ENCODE measurements at places on chromosomes 3 and 15.

DNA sequence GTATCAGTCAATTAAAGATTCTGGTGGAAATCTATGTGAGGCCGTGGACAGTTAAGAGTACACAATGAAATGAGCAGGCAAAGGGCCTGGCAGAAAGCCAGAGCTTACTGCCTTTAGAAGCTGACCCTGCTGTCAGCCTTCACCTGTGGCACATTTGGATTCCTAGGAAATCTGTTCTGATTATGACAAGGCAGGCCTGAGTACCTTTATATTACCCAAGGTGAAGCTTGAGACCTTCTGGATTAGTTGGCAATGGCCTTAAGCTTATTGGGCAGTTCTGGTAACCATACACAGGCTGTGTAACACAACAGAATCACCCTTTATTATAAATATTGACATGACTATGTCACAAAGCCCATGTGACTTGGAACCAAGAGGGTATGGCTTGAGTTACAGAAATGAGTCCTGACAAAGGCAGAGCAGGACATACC lies 43.2 kb downstream of the NBEAL2 start:
- DNase-seq, result no peak

- no peak for DNase-seq
Observed at GRCh38 chr15:75673426-75674235, 25.9 kb downstream of the SNX33 start.

DNA sequence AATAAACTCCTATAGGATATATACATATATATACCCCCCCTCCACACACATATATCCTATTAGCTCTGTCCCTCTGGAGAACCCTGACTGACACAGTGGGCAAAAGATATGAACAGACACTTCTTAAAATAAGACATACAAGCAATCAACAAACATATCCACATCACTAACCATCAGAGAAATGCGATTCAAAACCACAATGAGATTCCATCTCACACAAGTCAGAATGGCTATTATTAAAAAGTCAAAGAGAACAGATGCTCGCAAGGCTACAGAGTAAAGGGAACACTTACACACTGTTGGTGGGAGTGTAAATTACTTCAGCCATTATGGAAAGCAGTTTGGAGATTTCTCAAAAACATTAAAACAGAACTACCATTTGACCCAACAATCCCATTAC lies 46.2 kb upstream of the ARHGEF26 start:
- no peak for DNase-seq

DNA sequence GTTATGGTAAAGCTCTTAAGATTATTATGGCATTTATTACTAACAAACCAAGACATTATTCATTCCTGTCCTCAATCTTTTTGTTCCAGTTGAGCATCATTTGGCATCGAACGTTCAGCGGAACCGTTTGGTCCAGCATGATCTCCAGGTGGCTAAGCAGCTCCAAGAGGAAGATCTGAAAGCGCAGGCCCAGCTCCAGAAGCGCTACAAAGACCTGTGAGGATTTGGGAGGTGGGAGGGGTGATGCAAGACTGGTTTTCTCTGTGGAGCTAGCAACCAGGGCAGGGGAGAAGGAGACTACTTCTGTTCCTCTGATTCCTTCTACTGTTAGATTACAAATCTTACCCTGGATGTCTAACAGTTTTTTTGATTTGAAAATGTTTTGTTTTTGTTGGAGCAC lies 27.6 kb upstream of the UTS2B start:
- no peak for DNase-seq

GRCh38 chr3:125023833-125024555 lies 31.8 kb downstream of the HEG1 start:
- no peak for DNase-seq

DNA sequence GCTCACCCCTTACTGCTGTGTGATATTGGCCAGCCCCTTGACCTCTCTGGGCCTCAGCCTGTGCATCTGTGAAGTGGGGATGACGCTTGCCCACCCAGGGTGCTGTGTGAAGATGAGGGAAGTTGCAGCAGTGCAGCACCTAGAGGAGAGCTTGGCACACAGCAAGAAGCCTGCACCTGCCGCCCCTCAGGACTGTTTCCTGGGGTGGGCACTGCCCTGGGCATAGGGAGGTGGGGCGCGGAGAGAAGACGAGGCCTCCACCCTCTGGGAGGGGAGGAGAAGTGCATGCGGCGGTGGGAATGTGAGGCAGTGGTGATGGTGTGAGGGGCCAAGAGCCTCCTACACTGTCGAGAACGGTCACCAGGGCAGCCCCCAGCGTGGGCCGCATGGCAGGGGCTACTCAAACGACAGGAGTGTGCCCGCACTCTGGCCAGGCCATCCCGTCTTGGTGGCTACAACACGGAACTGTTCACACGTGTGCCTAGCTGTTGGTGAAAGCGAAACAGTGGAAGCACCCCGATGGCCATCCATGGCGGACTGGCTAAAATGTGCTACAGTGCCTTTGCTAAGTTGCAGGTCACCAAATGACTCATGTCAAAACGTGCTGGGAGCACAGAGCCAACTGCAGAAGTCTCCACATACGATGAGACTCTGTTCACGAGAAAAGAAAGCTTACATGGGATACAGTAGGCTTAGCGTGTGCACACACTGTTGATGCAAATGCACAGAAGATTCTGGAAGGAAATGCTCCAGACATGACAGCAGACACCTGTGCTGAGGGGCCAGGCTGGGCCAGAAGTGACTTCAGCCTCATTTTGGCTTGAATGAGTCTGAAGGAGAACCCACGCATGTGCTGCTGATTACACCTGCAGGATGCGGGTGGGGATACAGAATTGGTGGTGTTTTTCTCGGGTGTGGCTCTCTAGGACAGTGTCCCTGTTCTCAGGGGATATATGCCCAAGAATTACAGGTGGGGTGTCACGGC lies 40.4 kb upstream of the IQSEC1 start:
- no peak for DNase-seq

- no peak for DNase-seq
Observed at GRCh38 chr3:46462111-46462510, 2.6 kb downstream of the LTF start.

Measured in stimulated activated CD8-positive, alpha-beta memory T cell treated with anti-CD3 and anti-CD28 coated beads, Interleukin-7, amount 100 ng/mL, for 24 hours (primary cell).